ENCODE measurements at places on chromosomes 1 and 21.
A peak's percentile ranks its signal among the peaks of the same experiment; 100 is the strongest.

GRCh38 chr1:184986250-184986649, 11.9 kb upstream of the NIBAN1 start:
- DNase-seq, result no peak

DNA sequence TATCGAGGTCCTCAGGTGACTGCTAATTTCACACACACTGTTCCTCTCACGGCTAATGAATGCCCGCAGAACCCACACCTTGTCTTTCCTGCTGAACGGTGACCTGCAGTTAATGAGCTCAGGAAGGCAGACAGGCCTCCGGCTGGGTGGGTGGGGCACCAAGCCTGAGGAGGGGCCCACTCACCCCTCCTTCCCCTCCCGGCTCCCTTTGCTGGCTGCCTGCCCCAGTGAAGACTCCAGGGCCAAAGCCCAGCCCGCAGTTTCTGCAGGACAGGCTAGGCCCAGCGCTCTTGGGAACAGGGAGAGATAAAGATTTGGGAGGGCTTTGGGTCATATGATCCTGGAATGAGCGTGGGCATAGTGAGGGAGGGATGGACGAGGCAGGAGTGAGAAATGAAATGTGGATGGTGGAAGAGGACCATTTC, 26.4 kb downstream of the FOXO6 start:
- DNase-seq, result peak; percentile 85

GRCh38 chr1:21384620-21385019, 55.3 kb upstream of the NBPF3 start:
- DNase-seq, result no peak

DNA sequence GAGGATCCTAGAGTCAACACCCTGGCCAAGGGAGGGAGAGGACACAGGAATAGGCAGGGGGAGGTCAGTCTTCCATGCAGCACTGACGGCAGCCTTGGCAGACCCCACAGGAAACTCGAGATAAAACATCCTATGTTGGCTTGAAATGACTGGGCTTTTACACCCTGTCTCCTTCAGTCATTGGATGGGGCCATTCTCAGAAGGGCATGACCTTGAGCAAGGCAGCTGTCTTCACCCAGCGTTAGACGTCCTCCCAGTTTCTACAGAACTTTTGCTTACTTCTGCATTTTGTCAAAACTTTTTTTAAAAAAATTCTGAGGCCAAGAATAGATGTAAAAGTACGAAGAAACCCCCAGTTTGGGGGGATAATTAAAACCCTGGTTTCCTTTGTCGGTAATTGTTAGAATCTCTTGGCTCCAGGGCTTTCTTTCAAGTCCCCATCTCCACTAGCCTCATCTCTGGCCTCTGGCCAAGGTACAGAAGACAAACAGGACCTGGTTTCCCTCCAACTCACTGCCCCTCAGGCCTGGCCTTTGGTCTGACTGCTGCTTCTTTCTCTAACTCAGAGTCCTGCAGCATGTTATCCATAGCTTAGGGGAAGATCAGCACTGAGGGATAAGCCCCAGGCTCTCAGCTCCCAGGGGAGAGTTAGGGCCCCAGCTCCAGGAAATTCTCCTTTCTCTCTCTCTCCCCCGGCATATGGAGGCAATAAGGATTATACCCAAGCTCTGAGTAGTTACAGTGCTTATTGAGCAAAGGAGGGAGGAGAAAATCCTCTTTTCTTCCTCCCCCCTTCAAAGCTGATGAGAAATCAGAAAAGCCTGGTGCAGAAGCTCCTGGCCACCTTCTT, 51.6 kb upstream of the KCND3 start:
- DNase-seq, result no peak

GRCh38 chr1:207291723-207292122, 29.8 kb upstream of the CD55 start:
- DNase-seq, result no peak

- DNase-seq, result peak; percentile 83
Observed at GRCh38 chr1:155983191-155984024, 5.1 kb upstream of the ARHGEF2 start.

DNA sequence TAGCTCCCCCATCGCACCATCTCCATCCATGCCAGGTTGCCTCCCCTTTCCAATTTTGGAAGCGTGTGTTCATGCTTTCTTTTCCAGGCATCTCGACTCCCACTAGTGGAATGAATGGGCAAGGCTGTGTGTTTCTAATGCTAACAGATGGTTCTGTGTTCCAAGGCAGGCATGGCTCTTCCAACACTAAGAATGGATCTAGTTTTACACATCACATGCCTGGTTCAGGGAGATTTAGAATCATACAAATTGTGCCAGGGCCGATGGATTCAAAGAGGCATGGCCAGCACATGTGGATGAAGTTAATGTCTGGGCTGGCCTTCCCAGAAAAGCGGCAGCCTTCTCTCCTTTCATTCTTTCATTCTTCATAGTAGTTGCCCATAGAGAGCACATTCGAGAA, 438.7 kb downstream of the PRDM2 start:
- DNase-seq, result no peak

- DNase-seq, result no peak
Observed at GRCh38 chr1:106173101-106173500, 883.4 kb upstream of the PRMT6 start.

- no peak for DNase-seq
Observed at GRCh38 chr1:80565406-80565805, 1235.3 kb upstream of the ADGRL2 start.
